ENCODE measurements at places on chromosomes 7 and 10.

- DNase-seq, result no peak
Observed at GRCh38 chr10:60877777-60878120, 66.2 kb downstream of the RHOBTB1 start.

- no peak for DNase-seq
Observed at GRCh38 chr7:44290252-44290620, 35.2 kb downstream of the CAMK2B start.

GRCh38 chr7:99740573-99741440, 5.8 kb upstream of the CYP3A7 start:
- DNase-seq, result no peak

DNA sequence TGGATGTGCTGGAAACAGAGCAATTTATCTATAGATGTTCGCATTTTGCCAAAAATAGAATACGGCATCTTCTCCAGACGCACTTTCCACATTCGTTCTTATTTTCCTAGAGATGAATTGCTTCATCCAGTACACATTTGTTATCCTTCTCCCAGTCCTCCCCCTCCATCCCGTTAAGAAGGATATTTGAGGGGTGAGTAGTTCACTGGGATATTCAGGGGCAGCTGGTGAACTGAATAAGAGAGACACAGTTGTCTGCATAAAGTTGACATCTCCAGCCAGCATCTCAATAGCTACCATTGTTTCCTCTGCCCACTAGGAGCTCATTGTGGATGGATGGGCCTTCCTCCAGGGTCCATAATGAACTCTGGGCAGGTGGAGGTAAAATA, 456.8 kb upstream of the NRP1 start:
- DNase-seq, result no peak

GRCh38 chr10:75926763-75927162, 495.3 kb downstream of the LRMDA start:
- no peak for DNase-seq

- DNase-seq, result no peak
Observed at GRCh38 chr7:19969859-19970493, 196.6 kb upstream of the TMEM196 start.

DNA sequence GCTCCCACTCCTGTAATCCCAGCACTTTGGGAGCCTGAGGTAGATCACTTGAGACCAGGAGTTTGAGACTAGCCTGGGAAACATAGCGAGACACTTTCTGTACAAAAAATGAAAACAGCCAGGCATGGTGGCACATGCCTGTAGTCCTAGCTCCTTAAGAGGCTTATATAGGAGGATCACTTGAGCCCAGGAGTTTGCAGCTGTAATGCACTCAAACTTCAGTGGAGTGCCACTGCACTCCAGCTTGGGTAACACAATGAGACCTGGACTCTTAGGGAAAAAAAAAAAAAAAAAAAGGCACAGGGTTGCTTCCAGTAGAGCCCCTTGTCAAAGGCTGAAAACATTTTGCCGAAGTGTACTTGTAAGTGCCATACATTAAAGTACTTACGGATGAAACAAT, 195.3 kb downstream of the PHTF2 start:
- no peak for DNase-seq

DNA sequence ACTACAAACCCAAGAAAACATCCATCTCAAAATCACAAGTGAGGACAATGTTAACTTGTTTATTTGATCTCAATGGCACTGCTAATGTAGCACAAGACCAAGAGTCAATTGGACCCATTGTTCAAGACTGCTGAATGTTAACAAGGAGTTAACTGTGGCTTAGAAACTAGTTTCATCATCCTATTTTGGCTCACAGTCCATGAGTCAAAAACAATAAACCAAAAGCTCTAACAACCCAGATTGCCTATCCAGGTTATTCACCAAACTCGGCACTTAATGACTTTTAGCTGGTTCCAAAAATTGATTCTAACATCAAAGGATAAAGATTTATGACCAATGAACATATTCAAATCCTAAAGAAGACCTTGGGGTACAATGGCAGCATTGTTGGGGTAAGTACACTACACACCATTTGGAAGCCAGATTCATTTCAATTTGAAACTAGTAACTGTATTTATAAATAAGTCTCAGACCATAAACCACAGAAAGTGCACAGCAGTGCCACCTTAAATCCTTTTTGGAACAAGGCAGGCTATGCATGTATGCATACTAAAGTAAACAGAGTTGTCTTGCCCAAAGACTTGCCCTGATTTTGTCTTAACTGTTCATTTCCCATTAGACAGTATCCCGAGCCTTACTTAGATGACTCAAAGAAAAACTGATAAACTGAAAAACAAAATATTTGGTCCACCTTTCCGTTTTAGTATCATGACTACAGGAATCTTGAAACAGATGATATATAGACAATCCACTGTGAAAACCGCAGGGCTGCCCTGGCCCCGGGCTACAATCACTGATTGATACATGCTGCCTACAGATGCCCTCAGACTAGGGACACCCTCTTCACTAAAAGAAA, 84.5 kb downstream of the SRPK2 start:
- no peak for DNase-seq

DNA sequence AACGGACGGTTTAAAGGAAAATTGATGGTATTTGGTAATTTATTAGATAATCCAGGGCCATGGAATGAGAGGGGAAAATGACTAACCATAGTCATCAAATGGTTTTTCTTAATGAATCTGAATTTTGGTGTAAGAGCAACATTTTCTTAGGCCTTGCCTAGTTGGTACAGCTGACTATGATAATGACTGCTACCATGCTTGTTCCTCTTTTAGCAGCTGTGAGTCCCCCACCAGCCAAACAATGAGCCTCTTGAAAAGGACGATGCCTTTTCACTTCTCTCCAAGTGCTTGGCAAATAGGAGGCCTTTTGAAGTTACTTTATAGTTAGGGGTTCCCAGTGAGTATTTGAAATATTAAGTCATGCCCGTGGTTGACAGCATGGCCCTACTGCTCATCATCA, 53.0 kb downstream of the TRUB1 start:
- DNase-seq, result no peak

DNA sequence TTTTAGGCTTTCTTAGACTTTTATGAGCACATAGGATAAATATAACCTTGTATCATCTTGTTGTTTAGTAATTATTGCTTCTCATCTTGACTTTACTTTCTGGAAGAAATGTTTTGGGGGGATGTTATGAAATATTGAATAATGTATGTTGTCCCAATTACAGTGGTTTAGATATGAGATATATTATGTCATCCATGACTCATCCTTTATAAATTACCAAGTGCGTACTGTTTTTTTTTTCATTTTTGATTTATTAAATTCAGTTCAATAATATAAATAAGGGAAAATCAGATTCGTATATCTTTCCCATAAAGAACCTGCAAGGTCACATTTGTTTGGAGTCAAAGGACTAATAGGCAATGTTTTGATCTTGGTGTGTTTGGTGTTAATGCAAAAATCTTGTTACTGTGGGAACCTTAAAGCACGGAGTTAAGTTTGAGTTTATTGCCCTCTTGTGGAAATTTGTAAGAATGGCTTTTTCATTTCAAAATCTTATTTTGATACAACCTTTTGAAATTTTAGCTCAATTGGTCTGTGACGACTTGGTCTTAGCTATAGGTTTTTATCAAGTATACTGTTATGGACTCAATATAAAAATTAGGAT, 108.6 kb downstream of the SRI start:
- no peak for DNase-seq

DNA sequence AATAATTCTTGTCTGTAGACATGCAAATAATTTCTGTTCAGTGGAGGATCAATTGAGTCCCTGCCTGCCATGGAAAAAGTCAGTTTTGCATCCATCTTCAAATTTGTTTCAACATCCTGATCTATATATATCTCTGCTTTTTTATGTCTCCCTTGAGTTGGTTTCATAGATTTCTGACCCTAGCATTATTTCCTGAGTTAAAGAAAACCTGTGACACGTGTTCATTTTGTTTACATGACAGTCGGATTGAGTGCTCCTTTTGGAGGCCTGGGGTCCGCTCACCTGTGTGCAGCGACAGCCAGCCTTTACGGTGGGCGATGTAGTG, 674 bp downstream of the MRPS24 start:
- no peak for DNase-seq

- DNase-seq, result peak; percentile 43
Observed at GRCh38 chr7:11341285-11341944, 367.7 kb downstream of the PHF14 start.

DNA sequence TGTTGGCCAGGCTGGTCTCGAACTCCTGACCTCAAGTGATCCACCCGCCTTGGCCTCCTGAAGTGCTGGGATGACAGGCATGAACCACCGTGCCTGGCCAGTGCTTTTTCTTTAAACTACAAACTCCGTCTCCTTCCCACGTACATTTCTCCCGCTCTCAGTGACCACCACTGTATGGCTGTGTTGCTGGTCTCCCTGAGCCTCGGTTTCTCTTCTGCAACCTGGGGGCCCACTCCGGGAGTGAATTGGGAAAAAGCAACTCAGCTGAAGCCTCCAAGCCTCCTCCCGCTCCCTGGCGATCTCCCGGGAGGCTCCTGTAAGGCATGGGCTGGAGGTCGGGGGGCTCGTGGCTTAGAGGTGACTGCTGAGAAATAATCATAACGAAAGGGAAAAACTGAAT, 136.3 kb downstream of the ELFN1 start:
- DNase-seq, result no peak

GRCh38 chr7:123594813-123595241, 6.8 kb upstream of the ASB15 start:
- peak; percentile 73 for DNase-seq

DNA sequence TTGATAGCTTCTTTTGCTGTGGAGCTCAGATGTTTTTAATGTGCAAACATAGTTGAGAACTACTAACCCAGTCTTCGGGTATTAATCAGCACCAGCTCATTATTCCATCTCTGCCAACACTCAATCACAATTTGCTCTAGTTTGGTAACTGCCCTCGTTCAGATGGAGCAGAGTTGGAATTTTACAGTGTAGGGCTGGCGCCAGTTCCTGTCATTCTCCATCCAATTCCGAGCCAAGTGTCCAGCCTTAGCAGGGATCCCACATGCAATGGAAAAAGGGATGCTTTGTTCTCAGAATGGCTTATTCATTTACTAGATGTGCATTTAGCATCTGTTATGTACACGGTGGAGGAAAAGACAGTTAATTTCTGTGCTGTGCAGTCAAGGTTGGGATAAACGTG, 504.5 kb upstream of the GALNT17 start:
- DNase-seq, result no peak

DNA sequence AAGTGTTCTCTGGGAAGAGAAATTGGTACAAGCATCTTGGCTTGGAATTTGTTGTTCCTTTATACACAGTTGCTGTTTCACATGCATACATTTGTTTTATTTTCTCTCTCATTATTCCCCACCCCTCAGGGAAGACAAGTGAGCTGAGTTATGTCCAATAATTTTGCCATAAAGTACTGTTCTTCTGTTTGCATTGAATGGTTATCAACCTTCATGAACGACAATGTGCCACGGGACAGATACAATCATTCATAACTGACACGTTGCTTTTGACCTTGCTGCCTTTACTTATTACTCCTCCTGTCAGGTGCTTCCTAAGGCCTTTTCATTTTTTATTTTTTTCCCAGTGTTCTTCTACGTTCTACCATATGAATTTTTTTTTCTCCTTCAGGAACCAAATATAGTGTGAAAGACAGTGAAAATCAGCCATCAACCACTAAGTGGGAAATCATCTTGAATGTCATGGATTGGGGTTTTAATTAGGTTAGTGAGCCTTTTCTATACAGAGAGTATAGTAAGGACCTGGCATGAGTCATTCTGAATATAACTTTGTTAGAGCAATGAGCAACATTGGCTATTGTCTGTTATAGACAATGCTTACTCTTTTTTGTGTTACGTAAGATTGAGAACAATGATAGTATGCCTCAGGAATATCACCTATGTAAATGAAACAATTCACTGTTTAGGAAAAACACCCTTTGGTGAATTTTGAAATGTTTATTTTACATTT, 383.2 kb downstream of the MALRD1 start:
- DNase-seq, result no peak

- peak; percentile 77 for DNase-seq
Observed at GRCh38 chr7:155804897-155805825, 7.1 kb downstream of the SHH start.

DNA sequence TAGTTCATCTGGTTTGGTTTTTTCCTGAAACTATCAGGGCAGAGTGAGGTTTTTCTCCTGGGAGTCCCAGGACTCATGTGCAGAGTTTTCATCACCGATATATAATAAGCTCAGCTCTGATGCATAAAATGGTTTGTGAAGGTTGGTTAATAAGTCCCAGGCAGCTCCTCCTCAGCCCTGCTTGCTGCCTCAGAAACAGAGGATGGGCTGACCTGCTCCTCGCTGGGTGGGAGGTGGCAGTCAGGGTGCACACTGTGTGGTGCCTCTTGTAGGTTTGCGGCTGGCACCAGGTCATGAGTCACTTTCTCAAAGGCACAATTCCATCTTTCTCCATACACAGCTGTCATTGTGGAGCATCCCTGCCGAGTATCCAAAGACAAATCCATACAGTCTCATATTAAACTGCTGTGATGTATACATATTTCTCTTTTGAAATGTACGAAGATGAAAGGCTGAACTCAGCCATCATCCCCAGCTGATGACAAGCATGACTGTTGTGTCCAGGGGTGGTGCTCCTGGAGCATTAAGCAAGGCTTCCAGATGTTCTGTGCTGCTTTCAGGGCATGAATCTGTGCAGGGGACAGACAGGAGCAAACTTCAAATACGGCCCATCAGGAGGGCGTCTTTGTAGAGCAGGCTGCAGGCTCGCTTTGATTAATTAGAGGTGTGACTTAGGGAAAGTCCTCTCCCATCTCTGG, 125.7 kb upstream of the NPS start:
- no peak for DNase-seq

DNA sequence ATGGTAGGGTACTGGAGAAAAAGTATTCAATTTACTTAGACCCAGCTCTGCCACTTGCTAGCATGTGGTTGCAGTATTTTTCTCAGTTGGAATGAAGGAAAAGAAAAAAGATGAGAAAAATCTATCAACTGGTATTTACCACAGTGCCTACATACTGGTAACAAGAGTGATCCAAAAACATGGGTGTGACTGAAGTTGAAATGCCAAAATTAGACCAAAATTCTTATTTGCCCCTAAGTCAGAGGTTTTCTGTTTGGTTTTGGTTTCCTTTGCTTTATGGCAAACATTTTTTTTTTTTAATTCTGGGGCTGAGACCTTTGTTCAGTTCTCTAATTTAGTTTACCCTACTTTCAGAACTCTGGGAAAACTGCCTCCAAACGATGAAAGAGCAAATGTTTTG, 12.3 kb downstream of the HYCC1 start:
- DNase-seq, result no peak
